ENCODE measurements at places on chromosomes 5 and 9.

DNA sequence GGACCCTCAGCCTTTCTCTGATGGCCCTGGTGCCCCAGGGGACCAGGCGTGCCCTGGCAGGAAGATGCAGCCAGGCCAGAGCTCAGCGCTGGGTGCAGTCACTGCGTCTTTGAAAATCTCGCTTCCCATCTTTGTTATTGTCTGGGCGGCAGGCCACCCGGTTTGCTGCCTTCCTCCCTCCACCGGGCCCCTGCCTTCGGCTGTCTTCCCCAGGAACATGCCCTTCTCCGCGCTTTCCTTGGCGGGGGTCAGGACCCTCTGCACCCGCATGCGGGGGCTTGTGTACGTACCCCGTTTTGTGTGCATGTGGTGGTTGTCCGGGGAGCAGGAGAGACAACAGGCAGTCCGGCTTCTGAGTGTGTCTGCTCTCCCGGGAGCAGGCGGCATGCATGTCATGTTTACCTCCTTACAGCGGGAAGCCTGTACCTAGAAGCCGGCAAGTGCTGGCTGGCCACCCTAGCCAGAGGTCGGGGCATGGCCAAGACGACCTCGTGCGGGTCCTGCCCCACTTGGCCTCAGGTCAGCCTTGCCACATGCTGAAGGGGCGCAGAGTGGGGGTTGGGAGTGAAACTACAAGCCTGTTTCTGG lies 49.5 kb downstream of the DAB2IP start:
- DNase-seq = no peak

DNA sequence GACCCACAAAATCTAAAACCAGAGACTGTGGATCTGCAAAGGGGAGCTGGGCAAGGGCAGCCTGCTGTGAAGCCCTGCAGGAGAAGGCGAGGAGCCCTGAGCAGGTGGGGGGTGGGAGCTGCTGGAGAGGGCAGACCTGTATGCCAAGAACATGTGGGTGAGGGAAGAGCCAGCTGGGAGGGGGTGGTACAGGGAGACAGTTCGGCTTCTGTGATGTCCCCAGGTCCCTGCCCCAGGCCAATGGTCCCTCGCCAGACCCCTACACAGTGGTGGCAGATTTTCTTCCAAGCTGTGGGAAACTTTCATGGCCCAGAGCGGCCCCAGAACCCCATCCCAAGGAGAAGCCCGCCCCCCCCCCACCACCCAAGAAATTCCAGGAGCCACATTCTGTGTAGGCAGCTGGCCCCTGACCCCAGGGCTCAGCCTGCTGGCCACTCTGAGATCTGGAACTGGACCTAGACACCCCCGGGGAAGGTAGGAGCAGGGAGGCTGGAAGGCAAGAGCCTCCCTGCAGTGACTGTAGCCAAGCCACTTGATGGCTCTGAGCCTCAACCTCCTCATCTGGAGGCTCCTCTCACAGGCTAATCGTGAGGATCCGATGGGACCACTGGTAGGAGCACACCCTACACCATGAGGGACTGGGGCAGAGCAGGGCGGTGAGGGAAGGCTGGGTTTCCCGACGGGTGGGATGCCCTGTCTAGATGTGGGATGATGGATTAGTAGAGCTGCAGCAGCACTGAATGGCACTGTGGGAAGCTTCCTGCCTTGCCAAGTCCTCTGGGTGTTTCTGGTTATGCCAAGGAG lies 22.6 kb upstream of the CSF1R start:
- DNase-seq = no peak

- no peak for DNase-seq
Observed at GRCh38 chr5:85266692-85267091, 882.0 kb upstream of the EDIL3 start.

GRCh38 chr5:136808756-136809155 lies 443.4 kb upstream of the TRPC7 start:
- no peak for DNase-seq

DNA sequence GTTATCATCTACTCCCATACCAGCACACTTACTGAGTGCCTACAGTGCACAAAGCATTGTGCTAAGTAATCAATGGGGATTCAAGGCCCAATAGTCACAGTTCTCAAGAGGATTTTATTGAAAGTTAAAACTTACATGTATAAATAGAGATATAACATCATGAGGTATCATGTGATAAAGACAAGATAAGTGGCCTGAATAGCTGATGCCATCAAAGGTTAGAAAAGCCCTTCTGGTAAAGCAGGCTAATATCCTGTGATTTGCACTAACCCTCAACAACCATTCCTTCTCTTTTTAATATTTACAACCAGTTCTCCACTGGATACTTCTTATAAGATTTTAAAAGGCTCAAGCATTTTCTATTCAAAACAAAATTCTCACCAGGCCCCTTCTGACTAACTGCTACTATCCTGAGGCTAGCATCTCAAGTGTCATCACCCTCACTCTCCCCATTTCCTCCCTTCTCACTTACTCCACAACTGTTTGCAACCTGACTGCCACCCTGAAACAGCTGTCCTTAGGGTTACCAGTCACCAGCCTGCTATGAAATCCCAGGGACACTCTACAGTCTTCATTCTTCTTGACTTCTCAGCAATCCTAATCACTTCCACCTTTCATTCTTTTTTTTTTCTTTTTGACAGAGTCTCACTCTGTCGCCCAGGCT lies 377.9 kb downstream of the ENC1 start:
- no peak for DNase-seq

- DNase-seq = no peak
Observed at GRCh38 chr5:177368869-177369644, 11.3 kb downstream of the RGS14 start.

DNA sequence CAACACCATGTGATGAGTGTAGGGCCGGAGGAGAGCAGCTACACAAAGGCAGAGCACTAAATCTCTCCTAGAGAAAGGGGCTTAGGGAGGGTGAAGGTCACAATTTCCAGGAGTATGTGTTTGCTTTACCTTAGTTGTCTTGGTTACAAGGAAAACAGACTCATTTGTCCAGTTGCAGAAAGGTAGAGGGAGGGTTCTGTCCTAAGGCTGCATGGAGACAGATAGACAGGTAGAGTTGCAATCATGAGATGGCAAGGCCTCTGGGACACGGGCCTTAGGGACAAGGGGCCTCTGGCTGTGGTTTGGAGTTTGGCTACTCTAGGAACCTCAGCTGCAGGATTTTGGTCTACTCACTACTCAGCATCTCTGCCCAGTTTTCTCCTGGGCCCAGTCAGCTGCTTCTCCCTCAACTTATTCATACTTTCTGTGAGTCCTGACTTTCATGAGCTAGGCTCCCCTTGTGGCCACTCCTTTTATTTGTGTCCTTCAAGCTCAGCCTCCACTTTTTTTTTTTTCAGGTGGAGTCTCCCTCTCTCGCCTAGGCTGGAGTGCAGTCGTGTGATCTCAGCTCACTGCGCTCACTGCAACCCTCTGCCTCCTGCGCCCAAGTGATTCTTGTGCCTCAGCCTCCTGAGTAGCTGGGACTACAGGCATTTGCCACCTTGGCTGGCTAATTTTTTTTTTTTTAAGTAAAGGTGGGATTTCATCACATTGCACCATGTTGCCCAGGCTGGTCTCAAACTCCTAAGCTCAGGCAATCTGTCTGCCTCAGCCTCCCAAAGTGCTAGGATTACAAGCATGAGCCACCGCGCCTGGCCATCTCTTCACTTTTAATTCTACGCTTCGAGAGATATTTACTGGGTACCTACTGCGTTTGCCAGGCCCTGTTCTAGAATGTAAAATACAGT lies 76.6 kb downstream of the PTPDC1 start:
- no peak for DNase-seq

- no peak for DNase-seq
Observed at GRCh38 chr5:141941307-141941706, 16.7 kb downstream of the PCDH12 start.

GRCh38 chr9:14221119-14221518 lies 92.8 kb downstream of the NFIB start:
- no peak for DNase-seq

GRCh38 chr5:94893412-94894135 lies 275.1 kb downstream of the SLF1 start:
- DNase-seq = peak; percentile 40

- DNase-seq = no peak
Observed at GRCh38 chr5:158255609-158256008, 396.7 kb upstream of the CLINT1 start.

DNA sequence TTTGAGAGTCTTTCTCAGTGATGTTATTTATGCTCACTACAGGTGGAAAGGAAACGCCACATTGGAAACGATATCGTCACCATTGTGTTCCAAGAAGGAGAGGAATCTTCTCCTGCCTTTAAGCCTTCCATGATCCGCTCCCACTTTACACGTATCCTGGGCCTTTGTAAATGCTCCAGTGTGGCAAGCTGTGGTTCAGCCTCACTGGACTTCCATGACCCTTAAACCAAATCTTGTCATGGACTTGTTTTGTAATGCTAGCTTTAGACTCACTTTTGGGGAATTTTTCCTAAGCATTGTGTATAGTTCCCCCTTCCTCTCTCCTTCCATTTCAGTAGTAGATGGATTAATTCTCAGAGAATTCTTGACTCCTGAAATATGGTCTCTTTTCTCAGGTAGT lies 60.9 kb upstream of the SLC2A8 start:
- no peak for DNase-seq

DNA sequence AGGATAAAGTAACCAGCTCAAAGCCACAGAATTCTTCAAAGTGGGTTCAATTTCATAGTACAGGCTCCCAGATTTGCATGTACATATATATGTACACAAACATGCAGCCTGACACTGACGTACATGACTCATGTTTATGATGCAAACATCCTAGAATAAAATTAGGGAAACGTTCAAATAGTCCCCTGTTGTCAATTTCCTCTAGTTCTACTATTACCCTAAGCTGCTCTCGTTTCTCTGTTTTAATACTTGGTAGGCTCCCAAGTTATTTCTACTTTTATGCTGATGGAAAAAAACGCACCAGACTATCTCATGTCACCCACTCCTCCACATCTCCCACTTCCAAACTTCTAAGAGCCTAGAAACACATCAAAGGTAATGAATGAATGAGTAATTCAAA lies 229.7 kb downstream of the EPB41L4A start:
- no peak for DNase-seq

- no peak for DNase-seq
Observed at GRCh38 chr5:172556262-172556661, 84.8 kb upstream of the NEURL1B start.

DNA sequence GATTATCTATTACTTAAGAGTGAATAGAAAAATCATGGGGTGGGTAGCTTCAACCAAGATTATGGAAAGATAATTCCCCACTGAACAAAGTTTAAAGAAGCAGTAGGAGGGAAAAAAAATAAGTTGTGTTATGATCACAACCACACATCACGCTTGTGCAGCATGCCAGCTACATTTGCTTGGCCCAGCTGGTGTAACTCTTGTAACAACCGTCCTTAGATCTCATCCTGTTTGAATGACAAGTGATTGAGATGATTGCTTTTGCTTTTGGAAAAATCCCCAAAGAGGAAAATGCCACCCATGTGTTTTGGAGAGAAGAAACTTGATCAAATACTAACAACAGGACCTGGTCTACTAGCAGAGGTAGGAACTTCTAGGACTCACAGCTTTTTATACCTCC lies 107.6 kb upstream of the KIF2A start:
- no peak for DNase-seq

DNA sequence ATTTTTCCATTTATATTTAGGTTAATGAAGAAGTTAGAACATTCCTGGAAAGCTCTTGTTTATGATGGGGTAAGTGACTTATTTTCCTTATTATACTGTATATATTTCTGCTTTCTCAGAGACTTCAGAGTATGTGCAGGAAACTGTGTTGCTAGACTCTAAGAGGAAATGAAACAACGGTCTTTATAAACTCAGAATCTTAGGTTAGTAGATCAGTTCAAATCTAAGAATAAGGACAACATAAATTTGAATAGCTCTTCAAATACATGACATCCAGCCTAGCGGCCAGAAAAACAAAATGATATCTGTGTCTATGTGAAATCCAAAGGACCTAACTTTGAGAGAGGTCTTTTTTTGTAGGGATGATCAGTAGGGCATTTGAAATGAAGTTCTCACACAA lies 94.3 kb downstream of the PRKACG start:
- no peak for DNase-seq

GRCh38 chr5:158283397-158283796 lies 424.5 kb upstream of the CLINT1 start:
- no peak for DNase-seq

- no peak for DNase-seq
Observed at GRCh38 chr5:84272771-84273516, 111.7 kb downstream of the EDIL3 start.

- no peak for DNase-seq
Observed at GRCh38 chr9:129885018-129885669, 49.9 kb downstream of the USP20 start.

GRCh38 chr5:137939331-137939730 lies 50.1 kb downstream of the PKD2L2 start:
- no peak for DNase-seq

- DNase-seq = no peak
Observed at GRCh38 chr9:131963072-131964030, 116.3 kb downstream of the MED27 start.

DNA sequence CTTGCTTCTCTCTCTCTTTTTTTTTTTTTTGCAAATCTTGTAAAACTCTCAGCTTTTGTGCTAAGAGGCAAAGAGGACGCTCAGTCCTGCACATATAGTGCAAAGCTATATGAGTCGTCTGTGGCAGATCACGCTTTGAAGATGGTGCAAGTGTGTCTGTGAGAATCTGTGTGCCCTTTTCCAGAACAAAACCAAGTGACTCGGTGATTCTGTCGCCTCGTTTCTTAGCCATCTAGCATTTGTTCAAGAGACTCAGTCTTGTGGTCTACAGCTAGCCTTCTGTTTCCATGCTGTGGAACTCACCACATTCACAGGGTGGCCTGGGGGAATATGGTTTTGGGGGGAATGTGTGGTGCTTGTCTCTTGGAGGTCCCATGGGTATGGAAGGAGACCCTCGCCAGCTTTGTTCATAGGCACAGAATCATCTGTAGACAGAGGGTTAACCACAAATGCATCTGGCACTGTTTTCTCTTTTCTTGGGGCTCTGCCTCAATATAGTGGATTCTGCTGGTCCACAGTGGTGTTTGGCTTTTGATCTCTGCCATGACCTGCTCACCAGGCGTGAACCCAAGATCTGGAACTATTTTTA lies 82.1 kb downstream of the C9orf152 start:
- no peak for DNase-seq

DNA sequence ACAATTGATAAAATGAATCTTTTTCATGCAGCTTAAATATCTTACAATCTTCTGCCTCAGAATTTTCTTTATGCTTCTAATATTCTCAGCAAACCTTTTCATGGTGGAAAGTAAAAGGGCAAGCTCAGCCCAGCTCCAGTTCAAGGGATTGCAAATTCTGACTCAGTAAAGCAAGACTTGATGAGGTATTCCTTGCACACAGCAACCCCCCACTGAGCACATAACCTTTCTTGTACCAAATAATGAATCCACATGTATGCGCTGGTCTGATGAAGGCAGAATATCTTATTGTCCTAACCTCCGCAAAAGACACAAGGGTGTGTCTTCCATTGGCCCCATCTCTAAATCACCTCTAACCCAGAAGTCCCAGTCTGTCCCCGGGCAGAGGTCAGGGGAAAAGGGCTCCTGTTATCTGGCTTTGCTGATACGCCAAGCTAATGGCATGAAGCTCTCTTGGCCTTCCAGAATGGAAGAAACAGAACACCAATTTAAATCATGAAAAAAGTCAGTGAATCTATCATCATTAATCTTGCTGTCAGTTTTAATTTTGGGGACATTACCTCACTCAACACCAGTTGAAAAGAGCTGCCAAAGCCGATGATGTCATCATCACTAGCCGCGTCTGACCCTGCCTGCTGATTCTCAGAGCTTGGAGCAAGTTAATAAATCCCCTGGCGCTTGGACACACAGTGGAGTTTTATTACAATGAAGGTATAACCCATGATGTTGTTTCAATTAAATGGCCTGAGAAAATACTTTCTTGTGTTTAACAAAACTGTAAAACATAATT lies 592.5 kb upstream of the CLINT1 start:
- DNase-seq = no peak

Measured in NT2/D1 (cell line).